DMS53 (cell line): ENCODE measurements at places on chromosomes 5 and 9.
A peak's percentile ranks its signal among the peaks of the same experiment; 100 is the strongest.

DNA sequence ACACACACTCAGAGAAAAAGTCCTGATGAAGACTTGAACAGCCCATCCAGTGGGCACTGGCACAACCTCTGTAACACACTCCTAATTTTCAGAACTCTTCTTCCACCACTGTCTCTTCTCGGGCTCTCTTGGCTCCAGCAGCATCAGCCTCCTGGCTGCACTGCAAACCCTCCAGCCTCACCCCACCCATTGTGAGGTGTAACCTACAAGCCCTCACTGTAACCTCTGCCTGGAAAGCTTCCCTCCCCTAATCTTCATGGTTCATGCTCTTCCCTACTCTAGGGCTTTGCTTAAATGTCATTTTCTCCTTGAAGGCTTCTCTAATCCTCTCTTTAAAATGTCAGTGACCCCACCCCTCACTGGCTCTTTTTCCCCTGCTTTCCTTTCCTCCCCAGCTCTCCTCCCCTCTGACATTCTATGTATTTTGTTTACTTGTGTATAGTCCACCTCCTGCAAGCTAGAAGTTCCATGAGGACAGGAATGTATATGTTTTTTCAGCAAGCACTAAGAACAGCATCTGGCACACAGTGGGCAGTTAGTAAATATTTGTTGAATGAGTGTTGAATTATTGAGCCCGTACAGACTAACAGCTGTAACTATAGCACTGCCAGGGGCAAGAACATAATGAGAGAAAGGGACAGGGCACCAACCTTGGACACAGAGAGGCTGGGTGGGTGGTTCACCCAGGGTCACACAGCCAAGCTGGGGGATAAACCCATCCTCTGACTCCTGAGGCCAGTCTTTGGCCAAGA is 76.4 kb downstream of the ESM1 start:
- no peak for DNase-seq

DNA sequence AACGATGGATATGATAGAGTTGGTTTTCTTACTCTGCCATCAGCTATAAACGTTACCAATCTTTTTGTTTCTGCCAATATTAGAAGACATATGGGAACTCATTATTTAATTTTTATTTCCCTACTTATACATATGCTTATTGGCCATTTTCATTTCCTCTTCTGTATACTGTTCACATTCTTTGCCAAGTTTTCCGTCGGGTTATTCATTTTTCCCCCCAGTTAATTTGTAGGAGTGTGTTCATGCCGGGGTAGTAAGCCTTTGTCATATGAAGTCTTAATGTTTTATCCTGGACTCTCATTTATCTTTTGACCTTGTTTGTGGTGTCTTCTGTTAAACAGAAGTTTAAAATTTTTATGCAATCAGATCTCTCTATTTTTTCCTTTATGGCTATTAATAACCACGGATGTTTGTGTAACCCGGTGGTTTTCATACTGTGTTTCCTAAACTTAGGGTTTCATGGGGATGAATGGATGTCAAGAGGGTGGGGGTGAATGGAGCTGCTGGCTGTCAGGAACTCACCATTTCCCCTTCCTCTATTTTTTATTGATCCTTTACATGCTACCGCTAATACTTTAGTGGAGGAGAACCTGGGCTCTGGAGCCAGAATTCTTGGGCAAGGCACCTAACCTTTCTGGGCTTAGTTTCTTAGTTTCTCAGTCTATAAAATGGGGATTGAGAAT is 42.5 kb upstream of the PPARGC1B start:
- no peak for DNase-seq

DNA sequence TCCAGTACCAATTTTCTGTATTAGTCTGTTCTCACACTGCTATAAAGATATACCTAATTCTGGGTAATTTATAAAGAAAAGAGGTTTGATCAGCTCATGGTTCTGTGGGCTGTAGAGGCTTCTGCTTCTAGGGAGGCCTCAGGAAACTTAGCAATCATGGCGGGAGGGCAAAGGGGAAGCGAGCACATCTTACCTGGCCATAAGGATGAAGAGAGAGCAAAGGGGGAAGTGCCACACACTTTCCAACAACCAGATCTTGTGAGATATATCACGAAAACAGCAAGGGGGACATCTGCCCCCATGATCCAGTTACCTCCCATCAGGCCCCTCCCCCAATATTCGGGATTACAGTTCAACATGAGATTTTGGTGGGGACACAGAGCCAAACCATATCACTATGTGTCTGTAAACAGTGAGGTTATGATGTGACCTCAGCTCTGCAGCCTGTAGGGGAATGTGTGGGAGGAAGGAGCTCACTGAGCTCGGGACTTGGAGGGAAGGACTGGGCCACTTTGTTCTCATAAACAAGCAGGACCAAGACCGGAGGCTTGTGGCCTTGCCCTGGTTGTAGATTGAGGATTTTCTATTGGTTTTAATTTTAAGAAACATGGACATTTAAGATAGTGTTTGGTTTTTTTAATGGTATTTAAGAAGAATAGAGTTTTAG is 85.2 kb downstream of the EHMT1 start:
- DNase-seq, result no peak

GRCh38 chr5:111255169-111255568 is 31.0 kb downstream of the CAMK4 start:
- DNase-seq, result no peak

DNA sequence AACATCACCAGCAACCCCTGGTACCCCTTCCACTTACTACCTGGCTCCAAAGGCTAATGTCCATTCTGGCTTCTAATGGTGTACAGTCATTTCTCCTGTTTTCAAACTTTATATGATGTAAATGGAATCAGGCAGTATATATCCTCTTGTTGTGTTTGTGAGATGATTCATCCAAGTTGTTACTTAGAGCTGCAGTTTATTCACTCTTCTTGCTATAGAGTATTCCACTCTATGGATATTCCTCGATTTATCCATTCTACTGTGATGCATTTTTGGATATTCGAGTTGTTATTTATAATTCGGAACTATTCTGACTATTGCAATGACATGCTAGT is 32.4 kb downstream of the IRF1 start:
- DNase-seq, result no peak

DNA sequence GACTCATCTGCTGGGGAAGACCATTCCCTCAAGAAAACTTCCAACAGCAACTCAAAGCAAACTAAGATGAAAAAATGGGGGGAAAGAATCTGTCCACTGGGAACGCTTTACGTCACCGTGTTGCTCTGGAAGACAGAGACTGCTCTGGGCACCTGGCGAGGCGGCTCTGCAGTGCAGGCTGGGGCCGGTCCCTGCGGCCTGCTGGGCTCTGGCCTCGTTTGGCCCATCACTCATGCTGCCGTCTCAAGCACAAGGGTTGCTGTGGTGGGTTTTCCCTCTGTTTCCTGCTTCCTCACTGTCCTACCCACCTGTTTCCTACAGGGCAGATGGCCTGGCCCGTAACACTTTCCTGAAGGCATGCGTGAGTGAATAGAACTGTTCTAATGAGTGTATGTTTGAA is 92.9 kb upstream of the OTULINL start:
- DNase-seq, result no peak

DNA sequence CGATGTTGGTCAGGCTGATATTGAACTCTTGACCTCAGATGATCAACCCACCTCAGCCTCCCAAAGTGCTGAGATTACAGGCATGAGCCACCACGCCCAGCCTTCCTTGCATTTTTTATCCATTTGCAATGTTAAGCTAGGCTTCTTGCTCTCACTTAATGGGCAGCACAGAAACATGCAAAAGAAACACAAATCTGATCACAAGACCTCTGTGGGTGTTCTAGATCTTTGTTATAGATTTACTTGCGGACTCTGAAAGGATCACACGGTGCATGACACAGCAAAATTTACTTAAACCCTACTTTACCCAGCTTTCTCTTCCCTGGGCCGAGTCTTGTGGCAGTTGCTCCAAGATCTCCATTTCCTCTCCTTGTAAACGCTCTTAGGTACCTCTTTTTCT is 71.3 kb downstream of the PSAT1 start:
- no peak for DNase-seq

DNA sequence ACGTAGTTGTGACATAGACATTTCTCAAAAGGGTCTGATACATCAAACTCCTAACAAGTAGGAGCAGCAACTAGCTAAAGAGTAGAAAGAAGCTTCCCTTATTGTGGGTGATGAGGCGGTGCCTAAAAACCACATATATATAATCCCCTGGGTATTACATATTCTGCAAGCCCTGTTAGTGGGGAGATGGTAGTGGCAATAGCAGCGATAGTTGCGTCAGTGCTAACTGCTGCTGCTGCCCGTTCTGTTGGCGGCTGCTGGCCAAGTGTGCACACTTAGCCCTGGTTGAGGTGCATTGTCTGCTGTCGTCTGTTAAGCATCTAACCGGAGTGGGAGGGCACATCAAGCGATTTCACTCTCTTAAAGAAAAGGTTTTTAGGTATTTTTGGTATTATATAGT is 35.8 kb downstream of the VLDLR start:
- no peak for DNase-seq

DNA sequence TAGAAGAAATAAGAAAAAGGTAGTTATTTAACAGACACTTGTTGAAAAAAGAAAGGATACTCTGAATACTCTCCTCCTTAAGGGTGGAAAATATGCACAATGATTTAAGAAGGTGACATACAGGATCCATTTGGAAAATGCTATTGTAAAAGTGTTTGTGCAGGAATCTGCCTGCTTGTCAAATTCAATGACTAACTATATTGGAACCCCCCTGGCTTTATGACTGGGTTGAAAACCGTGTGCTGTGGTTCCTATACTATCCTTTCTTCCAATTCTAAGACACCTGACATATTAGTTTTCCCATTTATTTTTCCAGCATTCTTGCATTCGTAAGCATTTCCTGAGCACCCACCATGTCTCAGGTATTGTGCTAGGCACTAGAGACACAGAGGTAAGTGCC is 220.0 kb downstream of the GLIS3 start:
- DNase-seq, result no peak

GRCh38 chr5:75471193-75471592 is 40.2 kb downstream of the CERT1 start:
- DNase-seq, result no peak

DNA sequence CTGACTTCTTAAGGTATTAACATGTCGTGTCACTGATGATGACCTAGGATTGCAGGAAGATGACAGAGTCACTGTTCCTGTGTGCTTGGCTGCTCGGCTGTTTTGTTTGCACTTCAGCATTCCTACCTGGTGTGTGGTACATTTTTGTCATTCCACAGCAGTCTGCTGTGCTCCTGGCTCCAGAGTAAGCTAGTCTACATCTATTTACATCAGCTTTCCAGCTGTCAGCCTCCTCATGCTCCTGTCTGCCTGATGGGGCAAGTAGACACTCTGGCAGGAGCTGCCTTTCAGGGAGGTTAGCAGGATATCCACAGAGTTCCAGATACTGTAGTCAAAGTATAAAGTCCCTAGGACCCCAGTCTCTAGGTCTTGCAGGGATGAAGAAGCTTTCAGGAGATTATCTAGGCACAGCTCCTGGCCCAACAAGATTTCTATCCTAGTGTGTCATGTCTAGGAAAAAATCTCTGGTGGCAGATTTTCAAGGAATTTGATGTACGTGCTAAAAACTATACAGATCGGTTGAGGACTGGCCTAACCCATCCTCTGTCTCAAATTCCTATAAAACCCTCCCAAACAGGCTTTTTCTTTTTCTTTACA is 28.4 kb downstream of the RUSC2 start:
- peak; percentile 40 for DNase-seq

DNA sequence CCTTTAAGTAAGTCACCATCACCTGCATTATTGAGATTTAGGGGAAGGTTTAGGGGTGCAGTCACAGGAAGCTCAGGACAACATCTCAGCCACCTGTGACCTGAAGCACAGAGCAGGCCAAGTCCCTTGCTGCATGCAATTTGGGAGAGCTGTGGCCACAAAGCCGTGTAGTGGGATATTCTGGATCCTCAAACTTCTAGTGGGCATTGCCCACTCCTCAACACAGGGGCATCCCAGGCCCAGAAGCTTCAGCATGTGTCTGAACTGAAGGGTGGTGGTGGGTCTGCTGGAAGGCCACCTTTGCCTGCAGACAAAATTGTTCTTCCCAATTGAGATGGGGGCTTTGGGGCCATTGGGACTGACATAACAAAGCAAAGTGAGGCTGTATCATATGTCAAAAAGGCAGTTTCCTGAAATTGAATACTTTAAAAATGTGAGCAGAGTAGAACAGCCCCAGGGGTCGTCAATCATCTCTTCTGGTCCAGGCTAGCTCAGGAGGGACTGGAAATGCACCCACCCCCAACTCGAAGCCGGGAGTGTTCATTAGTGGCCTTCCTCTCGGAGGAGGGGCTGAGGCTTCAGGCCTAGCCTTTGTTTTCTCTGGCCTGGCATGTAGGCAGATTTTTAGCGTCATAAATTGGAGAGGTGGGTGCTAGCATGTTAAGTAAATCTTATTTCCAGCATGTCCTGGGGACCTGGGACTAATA is 2.8 kb upstream of the GADD45G start:
- DNase-seq, result no peak

GRCh38 chr5:34899066-34899465 is 16.2 kb downstream of the RAD1 start:
- no peak for DNase-seq

- no peak for DNase-seq
These were observed 133.3 kb upstream of the IFNE start for GRCh38 chr9:21615446-21615845.

- no peak for DNase-seq
These were observed 20.0 kb downstream of the MARCHF11 start for GRCh38 chr5:16159636-16160035.

GRCh38 chr5:149333711-149334443 is 11.4 kb upstream of the GRPEL2 start:
- DNase-seq, result peak; percentile 55

- no peak for DNase-seq
These were observed 1.4 kb downstream of the CDC37L1 start for GRCh38 chr9:4680750-4681149.

GRCh38 chr5:118614731-118615456 is 373.5 kb downstream of the DTWD2 start:
- DNase-seq, result no peak

DNA sequence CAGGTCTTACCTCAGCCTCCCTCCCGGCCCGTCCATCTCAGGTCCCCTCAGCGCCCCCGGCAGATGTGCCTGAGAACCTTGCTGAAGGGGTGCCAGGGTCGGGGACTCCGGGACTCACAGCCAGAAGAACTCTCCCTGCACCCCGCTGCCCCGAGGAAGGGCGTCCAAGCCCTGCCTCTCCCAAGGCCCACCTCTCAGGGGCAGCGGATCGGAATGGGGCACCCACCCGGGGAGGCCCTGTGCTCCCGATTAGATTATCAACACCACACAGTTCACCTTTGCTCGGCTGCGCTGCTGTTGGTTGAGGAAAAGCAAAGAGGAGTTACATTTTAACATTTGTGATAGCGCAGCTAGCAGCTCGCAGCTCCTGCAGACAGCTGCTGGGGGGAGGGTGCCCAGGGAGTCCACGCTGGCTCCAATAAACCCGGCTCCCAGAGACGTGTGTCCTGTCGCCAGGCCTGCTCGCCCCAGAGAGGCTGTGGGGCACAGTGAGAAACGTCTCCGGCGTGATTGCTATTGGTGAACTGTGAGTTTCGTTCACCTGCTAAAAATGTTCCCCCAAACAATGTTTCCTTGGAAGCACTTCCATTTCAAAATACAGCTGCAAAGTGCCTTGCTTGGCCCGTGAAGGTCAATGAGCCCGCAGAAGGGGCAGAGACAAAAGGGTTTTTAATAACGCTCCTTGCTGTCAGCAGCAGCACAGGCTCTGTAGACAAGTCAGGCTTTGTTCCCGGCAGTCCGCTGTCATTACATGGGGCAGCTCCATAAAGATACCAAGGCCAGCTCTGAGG is 18.6 kb upstream of the SLC6A19 start:
- DNase-seq, result peak; percentile 40
